Neural crest cell (in vitro differentiated cells): ENCODE measurements at places on chromosomes 3 and 15.

- no peak for DNase-seq
These were observed 3.7 kb downstream of the COL7A1 start for GRCh38 chr3:48591436-48591835.

GRCh38 chr3:12316729-12317351 is 28.0 kb downstream of the PPARG start:
- no peak for DNase-seq

GRCh38 chr3:32383136-32383711 is 8.4 kb upstream of the CMTM7 start:
- DNase-seq: no peak

- no peak for DNase-seq
These were observed 428.3 kb downstream of the NAALADL2 start for GRCh38 chr3:175287361-175287963.

DNA sequence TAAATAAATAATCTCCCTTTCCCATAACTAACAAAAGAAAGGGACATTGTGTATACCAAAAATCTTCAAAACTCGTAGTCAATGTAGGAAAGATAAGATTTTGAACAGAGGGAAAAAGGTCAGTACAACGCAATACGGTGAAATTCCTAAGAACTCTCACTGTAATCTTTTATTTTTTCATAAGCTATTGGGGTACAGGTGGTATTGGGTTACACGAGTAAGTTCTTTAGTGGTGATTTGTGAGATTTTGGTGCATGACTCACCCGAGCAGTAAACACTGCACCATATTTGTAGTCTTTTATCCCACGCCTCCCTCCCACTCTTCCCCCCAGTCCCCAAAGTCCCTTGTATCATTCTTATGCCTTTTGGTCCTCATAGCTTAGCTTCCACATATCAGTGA is 718.0 kb downstream of the TBL1XR1 start:
- DNase-seq: no peak

GRCh38 chr15:22961762-22962161 is 18.4 kb downstream of the CYFIP1 start:
- no peak for DNase-seq

GRCh38 chr15:77607894-77608261 is 24.8 kb downstream of the LINGO1 start:
- no peak for DNase-seq

- DNase-seq: no peak
These were observed 93.0 kb upstream of the LPP start for GRCh38 chr3:188060840-188061544.

DNA sequence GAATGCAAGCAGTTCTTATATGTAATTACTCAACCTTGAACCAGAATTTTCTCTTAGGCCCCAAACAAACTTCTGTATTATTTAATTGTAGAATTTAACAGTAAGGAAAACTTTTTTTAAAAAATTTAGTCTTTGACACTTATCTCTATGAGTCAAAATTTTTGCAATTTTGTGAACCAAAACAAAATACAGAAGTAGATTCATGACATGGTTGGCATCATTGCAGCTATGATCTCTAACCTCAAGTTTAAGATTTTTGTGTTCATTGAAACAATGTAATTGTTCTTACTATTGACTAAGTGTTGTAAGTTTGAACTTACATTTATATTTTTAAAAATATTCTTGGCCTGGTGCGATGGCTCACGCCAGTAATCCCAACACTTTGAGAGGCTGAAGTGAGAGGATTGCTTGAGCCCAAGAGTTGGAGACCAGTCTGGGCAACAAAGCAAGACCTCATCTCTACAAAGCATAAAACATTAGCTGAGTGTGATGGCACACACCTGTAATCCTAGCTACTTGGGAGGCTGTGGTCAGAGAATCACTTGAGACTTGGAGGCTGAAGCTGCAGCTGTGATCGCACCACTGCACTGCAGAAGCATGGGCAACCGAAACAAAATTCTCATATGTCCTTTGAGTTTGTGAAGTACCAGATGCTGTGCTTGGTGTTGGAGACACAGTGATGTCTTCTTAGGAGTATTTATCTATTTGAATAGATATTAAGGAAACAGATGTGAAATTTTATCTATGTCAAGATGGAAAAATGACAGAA is 39.7 kb downstream of the STT3B start:
- DNase-seq: no peak

- DNase-seq: no peak
These were observed 6.8 kb upstream of the ZNF770 start for GRCh38 chr15:34994925-34995324.

- no peak for DNase-seq
These were observed 294.0 kb downstream of the DIPK2A start for GRCh38 chr3:144265542-144266100.

DNA sequence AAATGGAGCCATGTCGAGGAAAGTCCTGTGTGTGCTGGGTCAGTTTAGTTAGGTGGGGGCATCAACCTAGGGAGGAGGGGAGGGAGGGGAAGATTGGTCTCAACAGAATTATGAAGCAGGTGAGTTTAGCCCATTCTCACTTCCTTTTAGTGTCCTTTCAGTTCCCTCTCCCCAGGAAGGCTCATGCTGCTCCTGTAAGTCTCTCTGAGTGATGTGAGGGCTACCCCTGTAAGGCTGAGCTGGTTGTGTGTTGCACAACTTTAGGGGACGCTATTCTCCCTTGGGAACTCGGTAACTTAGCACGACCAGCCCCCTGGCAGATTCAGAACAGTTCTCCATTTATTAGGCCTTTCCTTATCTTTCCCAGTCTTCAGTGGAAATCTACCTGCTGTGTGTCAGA is 21.2 kb downstream of the IL5RA start:
- no peak for DNase-seq

- no peak for DNase-seq
These were observed 41.7 kb upstream of the MYO5C start for GRCh38 chr15:52337198-52337853.

DNA sequence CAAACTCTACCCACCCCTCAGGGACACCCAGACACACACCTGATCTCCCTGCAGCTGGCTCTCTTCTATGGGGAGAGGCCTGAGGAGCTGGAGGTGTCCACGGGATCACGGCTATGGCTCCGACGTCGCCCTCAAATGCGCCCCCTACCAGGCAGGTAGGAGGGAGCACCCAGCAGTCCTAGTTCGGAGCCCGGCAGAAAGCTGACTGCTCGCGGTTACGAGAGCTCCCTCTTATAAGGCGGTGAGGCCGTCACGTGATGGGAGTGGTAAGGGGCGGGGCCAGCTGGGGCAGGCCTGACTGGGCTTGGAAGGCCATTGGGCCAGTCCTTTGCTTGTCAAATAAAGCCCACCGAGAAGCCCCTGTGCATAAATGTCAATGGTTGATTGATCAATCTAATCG is at the start of gene PRR20G:
Gene PRR20G (minus strand): TSS at position 207 of the 400 bp plus-strand sequence. CDS start 681 bp downstream, outside the sequence.
- DNase-seq: no peak

GRCh38 chr3:78277220-78277619 is 1237.3 kb downstream of the ROBO2 start:
- no peak for DNase-seq

- no peak for DNase-seq
These were observed 818.5 kb downstream of the TBL1XR1 start for GRCh38 chr3:176378789-176379188.

GRCh38 chr3:156217674-156218352 is 97.4 kb downstream of the KCNAB1 start:
- DNase-seq: no peak
